ENCODE measurements at places on chromosomes 4 and X. TPM values are rescaled to one million over a fixed set of nuclear protein-coding genes. Genes with fewer than 3 reads are reported as not detected.

- DNase-seq: no peak
Observed at GRCh38 chrX:134803551-134804183, 145.4 kb upstream of the PLAC1 start.

SLC7A11 gene
- 0.39 TPM for polyA plus RNA-seq

- no peak for DNase-seq
Observed at GRCh38 chrX:71017396-71017939, 50.7 kb downstream of the SNX12 start.

GRCh38 chrX:38172596-38172995, 48.1 kb downstream of the SRPX start:
- DNase-seq: no peak

DNA sequence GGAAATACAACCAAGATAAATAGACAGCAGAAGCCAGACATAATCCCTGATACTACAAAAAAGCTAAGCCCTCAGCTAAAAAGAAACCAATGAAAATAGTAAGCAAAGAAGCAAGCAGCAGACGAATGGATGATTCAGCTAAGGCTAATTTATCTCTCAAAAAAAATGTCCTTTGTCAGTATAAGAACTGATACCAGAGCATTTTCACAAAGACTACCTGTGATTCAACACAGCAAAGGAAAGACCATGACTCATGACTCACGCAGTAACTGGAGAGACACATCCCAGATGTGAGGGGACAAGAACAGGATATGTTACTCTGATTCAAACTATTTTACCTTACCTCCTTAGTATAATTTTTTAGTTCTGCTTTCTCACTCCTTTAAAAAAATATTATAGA, 22.7 kb upstream of the TMPRSS11F start:
- DNase-seq: no peak
